CD4-positive, alpha-beta T cell treated with Interleukin-15 for 4 hours (primary cell): ENCODE measurements at places on chromosomes 4 and X.

- DNase-seq: no peak
Observed at GRCh38 chr4:116438981-116439729, 646.2 kb downstream of the TRAM1L1 start.

DNA sequence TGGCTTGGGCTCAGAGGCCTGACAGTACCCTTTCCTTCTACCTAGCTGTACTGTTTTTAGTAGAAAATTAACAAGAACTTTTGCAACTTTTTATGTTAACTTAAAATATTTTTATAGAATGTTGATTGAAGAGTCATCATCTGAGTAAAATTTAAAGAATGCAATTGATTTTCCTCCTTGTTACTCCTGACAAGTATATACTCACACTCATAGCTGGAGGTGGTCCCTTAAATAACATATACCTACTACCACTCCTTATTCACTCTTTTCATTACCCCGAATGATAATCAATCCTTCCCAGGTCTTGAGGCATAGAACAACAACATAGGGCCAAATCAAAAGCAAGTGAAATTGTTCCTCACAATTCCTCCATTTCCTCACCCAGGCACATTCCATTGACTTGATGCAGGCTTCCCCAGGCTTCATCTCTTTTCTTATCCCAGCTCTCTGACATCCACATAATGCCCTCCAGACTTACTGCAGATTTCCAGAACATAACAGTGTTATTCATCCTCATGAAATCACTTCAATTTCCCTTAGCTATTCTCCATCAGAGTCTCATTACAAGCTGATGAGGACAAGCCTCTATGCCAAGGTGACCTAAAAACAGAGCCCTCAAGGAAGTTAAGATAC lies 73.2 kb upstream of the ANXA10 start:
- DNase-seq: no peak

DNA sequence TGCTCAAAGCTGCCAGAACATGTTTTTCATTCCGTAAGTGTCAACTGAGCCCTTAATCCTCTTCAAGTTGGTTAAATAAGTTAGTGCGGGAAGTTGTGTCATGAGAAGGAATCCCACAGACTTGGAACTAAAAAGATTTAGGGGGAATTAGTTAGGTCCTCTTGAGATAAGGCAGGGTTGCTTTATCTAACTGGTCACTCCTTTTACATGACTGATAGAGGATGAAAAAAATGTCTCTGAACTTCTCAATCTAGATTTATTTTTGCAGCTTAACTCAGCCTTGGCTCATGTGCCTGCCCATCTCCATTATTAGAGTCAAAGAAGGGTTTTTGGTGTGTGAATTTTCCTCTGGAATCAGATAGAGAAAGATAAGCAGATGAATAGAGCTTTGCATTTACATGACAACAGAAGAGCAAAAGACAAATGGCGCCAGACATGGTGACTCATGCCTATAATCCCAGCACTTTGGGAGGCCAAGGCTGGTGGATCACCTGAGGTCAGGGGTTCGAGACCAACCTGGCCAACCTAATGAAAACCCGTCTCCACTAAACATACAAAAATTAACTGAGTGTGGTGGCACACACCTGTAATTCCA lies 882.9 kb downstream of the RPA4 start:
- no peak for DNase-seq

GRCh38 chr4:36761607-36762006 lies 480.2 kb downstream of the DTHD1 start:
- DNase-seq: no peak

- peak; percentile 68 for DNase-seq
Observed at GRCh38 chrX:79081895-79082512, 62.5 kb upstream of the GPR174 start.

- no peak for DNase-seq
Observed at GRCh38 chr4:10808591-10808990, 124.0 kb upstream of the CLNK start.

- no peak for DNase-seq
Observed at GRCh38 chr4:175054980-175055379, 136.8 kb downstream of the ADAM29 start.

GRCh38 chrX:5575407-5575806 lies 653.3 kb downstream of the NLGN4X start:
- DNase-seq: no peak

- no peak for DNase-seq
Observed at GRCh38 chr4:72471816-72472215, 97.2 kb downstream of the ADAMTS3 start.

DNA sequence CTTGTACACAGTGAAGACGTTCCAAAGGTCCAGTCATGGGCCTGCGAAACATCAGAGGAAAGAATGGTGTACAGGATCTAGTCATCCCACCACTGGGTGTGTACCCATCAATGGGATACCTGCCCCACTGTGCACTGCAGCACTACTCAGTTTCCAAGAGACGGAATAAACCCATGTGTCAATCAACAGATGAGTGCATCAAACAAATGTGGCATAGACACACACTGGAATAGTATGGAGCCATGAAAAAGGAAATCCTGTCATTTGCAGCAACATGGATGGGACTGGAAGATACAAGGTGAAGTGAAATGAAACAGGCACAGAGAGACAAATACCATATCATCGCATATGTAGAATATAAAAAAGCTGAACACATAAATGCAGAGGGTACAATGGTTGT lies 48.0 kb downstream of the DHRSX start:
- no peak for DNase-seq

- DNase-seq: no peak
Observed at GRCh38 chrX:42955349-42955748, 177.4 kb upstream of the PPP1R2C start.

DNA sequence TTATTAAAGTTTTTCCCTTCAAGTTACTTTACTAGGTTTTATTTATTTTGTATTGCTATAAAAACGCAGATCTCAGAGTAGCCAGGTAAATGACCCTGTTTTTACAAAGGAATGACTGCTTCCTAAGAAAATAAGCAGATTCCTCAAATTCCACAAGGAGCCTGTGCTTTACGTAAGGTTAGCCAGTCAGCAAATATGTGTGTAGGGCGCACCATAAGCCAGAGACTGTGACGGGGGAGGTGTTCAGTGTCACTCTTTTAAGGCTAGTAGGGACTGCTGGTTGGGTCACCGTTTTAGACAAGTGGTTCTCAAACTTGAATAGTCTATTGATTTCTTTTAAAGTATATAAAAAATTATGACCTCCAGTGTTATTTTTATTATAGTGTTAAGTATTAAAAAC lies 119.9 kb downstream of the ANK2 start:
- DNase-seq: no peak

DNA sequence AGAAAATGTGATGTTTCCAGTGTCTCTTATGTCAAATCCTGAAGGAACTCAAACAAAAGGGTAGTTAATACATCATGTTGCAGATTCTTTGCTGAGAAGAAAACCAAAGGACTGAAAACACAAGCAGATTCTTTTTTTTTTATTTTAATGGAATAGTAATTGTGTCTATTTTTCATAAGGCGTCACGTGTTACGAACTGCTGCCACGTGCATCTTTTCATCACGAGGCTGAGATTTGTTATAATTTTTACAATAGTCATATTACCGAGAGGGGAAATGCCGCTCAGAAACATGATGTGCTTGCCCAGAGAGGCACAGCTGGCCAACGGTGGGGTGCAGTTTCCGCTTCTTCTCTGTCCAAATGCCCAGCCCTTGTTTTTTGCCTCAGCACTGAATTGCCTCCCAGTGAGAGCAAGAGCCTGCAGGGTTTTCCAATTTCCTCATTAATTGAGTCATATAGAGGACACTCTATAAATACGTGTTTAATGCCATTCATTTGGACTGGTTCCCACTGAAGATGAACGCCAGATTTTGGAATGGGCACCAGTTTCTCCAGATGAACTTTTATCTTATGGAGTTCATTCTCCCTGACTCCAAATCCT lies 225.3 kb downstream of the STK32B start:
- no peak for DNase-seq

DNA sequence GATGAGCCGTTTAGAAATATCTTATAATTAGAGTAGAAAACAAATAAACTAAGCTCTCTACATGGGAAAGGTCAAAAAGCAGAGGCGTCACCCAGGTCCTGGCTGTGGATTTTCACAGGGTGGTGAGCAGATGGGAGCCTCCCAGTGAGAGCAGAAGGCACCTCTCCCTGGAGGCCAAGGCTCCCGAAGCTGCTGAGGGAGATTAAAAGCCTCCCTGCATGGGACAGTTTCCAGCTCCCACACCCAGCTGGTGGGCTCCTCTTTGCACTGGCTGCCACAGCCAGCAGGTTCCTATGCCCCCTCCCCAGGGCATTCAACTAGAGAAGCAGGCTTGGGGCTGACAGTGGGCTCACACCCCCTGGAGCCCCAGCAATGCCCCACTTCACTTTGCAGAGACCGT lies 55.2 kb upstream of the TBC1D9 start:
- no peak for DNase-seq

DNA sequence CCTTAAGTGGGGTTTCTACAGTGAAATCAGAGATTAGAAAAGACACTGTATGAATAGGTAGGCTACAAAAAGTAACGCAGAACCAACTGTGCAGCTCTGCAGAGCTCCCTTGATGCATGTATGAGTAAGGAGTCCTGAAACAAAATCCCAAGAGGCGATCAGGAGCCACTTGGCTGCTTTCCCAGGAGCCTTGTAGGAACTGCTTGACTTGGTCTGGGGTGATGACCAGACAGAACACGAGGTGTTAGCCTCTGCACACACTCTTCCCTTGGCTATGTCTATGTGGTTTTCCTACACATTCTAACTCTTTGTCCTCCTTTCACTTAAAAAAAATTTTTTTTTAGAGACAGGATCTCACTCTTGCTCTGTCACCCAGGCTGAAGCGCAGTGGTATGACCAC lies 22.8 kb upstream of the AP1S2 start:
- DNase-seq: no peak

GRCh38 chr4:79147251-79147650 lies 178.6 kb downstream of the NAA11 start:
- no peak for DNase-seq

- DNase-seq: no peak
Observed at GRCh38 chrX:68060506-68061205, 372.6 kb downstream of the OPHN1 start.

GRCh38 chrX:76957485-76957884 lies 489.7 kb upstream of the FGF16 start:
- no peak for DNase-seq

- DNase-seq: no peak
Observed at GRCh38 chr4:17335371-17335770, 176.5 kb downstream of the QDPR start.

- DNase-seq: no peak
Observed at GRCh38 chrX:3527166-3527565, 180.7 kb upstream of the MXRA5 start.

- DNase-seq: no peak
Observed at GRCh38 chr4:4560642-4561041, 18.8 kb upstream of the STX18 start.

GRCh38 chrX:104270212-104270611 lies 15.5 kb upstream of the ESX1 start:
- DNase-seq: no peak

DNA sequence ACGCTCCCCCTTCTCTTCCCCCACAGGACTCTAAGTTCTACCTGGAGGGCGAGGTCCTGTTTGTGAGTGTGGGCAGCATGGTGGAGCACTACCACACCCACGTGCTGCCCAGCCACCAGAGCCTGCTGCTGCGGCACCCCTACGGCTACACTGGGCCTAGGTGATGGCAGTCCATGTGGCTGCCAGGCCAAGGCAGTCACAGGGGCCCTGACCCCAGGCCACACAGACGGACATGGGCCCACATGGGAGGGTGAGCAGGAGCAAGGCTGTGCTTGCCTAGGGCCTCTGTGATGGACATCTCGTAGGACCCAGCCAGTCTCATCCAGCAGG lies 10.0 kb upstream of the ADD1 start:
- DNase-seq: no peak

GRCh38 chr4:43325220-43325967 lies 432.9 kb downstream of the GRXCR1 start:
- DNase-seq: no peak

DNA sequence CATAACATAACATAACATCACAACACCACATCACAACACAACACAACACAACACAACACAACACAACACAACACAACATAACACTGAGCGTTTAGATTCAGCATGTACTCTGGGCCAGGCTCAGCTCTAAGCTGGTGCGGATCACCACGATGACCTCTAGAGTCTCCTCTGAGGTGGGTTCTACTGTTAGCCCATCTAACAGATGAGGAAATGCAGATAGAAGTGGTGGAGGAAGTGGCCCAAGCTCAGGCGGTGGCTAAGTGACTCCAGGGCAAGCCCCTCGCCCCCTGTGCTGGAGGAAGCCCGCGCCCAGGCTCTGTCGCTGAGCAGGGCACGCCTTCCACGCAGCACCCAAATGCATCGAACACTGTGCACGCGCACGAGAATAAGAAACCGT lies 45.3 kb upstream of the CDKN2AIP start:
- DNase-seq: no peak

DNA sequence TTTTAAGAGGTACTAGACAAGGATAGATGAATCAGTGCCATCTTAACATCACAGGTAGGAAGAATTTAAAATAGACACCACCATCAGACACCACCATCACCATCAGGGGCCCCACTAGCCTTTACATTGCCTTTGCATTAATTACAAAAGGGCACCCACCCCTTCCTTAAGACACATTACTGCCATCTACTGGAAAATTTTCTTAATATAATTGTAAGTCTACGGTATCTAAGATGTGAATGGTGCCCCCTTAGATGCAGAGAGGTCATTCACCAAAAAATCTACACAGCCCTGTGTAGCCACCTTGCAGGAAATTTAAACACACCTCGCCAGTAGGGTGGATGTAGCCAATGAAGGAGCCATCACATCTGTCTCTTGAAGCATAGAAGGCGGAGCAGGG lies 184.1 kb downstream of the MID1IP1 start:
- peak; percentile 25 for DNase-seq

DNA sequence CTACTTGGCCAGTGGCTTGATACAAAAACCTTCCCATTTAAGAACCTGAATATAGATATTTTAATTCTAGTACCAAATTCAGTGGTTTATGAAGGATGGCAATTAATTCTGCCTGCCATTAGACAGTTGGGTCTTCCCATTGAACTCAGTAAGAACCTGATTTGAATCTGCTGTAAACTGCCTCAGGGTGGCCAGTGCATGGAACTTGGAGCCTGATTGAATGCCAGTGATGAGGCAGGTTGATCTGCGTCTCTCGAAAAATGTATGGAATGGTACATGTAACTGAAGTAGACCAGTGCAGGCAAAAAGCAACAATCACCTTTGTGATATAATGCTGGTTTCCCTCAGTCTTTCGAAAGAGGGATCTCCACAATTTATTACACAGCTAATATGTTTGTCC lies 421.4 kb downstream of the TMA16 start:
- no peak for DNase-seq
